ENCODE measurements at places on chromosomes 2 and 18. TPM values are rescaled to one million over a fixed set of nuclear protein-coding genes. Genes with fewer than 3 reads are reported as not detected.

The ADGRF3 gene
- total RNA-seq: under 0.01 TPM

The GNAL gene
- 1.1 TPM for total RNA-seq

The LAMA1 gene
- total RNA-seq: 0.33 TPM

The TMEM163 gene
- total RNA-seq: 0.67 TPM

The SULT1C4 gene
- total RNA-seq: 20.1 TPM

The C2orf66 gene
- total RNA-seq: under 0.01 TPM

The PTRHD1 gene
- total RNA-seq: 34.9 TPM

The KIDINS220 gene
- total RNA-seq: 73.7 TPM

The DGUOK gene
- 53.9 TPM for total RNA-seq

The BCL11A gene
- total RNA-seq: 0.38 TPM

The ASB18 gene
- total RNA-seq: not detected

The TTC31 gene
- total RNA-seq: 11.1 TPM

The CD28 gene
- total RNA-seq: under 0.01 TPM

The CD8A gene
- total RNA-seq: not detected

The C2orf80 gene
- total RNA-seq: not detected

The STAT4 gene
- 1.4 TPM for total RNA-seq

The SNTG2 gene
- total RNA-seq: not detected

The PUS10 gene
- 7.8 TPM for total RNA-seq

The ABCG5 gene
- not detected for total RNA-seq

The HS1BP3 gene
- total RNA-seq: 28.5 TPM

The BMPR2 gene
- 133 TPM for total RNA-seq

The KIAA2012 gene
- not detected for total RNA-seq

The IFIH1 gene
- total RNA-seq: 5.9 TPM
